ENCODE measurements at places on chromosomes 2 and 18.

- DNase-seq: no peak
Measured at GRCh38 chr2:46569766-46570165, 90.4 kb downstream of the TMEM247 start.

- no peak for DNase-seq
Measured at GRCh38 chr2:71822463-71822862, 325.2 kb downstream of the CYP26B1 start.

- DNase-seq: no peak
Measured at GRCh38 chr2:38554973-38555595, 47.6 kb downstream of the HNRNPLL start.

- peak; percentile 72 for DNase-seq
Measured at GRCh38 chr18:10059610-10060468, 146.0 kb downstream of the VAPA start.

GRCh38 chr2:62489702-62490101 is 16.3 kb downstream of the TMEM17 start:
- no peak for DNase-seq

DNA sequence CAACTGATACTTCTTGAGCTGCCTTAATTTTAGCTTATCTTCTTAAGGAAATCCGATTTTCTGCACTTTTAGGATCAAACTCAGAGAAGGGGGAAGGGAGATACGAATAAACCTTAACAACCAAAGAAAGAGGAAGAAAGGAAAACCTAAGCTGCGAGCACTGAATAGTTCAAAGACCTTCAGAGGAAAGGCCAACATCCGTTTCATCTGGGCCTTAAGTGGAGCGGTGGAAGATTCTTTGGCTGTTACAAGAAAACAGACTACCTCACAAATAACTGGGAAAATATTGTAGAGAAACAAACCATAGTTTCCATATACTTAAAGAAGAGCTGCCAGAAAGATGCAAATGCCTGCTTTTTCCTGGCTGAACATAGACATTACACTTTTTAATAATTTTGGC is 43.6 kb downstream of the VIT start:
- DNase-seq: peak; percentile 29

- no peak for DNase-seq
Measured at GRCh38 chr2:171149986-171150693, 10.6 kb downstream of the TLK1 start.

- DNase-seq: no peak
Measured at GRCh38 chr2:208334230-208334629, 68.2 kb downstream of the PIKFYVE start.

- no peak for DNase-seq
Measured at GRCh38 chr18:62258093-62258492, 67.0 kb upstream of the TNFRSF11A start.

GRCh38 chr18:77658751-77659448 is 409.3 kb downstream of the GALR1 start:
- DNase-seq: no peak

DNA sequence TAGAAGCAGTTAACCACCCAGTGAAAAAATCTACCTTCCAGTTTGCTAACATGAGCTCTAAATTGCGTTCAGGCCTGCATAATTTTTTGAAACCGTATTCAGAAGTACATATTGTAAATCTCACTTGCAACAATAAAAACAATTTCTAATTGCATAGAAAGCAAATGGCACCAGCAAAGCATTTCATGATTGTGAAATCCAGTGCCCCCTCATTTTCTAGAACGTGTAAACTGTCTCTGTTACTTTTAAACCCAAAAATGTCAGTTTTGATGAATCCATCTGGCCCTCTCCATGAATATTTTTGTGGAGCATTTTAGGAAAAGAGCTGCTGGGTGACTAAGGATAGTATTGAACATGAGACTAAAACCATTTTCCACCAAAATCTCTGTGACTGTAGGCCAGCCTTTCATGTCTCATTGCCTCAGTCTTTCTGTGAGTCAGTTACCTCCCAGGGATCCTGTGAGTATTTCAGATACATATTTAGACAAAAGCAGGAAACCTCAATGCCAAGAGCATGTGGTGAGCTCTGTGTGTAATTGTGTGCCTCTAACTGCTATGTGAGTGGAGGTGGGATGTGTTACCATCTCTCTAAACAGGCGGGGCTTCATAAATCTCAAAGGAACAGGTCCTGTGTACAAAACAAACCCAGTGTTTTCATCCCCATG is 477.8 kb upstream of the DCC start:
- DNase-seq: no peak

GRCh38 chr18:75066936-75067335 is 142.0 kb downstream of the PTGR3 start:
- no peak for DNase-seq

- DNase-seq: no peak
Measured at GRCh38 chr2:165435611-165436010, 33.9 kb upstream of the CSRNP3 start.

- peak; percentile 70 for DNase-seq
Measured at GRCh38 chr2:208978946-208979345, 444.9 kb upstream of the MAP2 start.

DNA sequence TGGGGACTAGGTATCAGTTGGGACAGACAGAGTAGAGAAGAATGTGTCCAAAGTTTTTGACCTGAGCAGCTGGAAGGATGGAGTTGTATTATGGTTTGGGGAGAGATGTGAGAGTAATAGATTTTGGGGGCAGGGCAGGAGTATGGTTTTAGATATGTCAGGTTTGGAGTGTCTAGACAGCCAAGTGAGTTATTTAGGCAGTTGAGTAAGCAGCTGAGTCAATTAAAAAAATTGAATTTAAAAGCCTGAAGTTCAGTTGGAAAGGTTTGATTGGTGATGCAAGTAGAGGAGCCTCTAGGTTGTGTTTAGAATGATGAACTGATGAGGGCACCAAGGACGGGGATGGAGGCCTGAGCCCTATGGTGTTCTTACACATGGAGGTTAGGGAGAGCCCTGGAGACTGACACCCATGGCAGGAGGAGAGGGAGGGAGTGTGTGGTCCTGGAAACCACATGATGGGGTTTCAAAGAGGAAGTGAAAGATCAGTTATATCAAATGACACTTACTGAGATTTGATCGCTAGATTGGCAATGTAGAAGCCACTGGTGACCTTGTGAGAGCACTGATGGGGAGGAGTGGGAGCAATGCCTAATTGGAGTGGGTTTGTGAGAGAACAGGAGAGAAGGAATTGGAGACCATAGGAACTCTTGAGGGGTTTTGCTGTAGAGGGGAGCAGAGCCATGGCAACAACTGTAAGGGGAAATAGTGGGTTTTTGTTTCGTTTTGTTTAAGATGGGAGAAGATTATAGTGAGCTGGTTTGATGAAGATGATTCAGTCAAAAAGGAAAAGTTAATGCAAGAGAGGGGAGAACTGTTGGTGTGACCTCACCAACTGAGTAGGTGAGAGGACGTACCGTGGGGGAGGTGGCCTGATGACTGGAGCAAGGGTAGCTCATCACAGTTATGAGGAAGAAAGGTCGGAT is 10.3 kb downstream of the ITGA6 start:
- DNase-seq: no peak

- DNase-seq: no peak
Measured at GRCh38 chr2:100067784-100068183, 74.6 kb downstream of the AFF3 start.

All from skin of body (tissue), 3 donors.